GM10248 (cell line): ENCODE measurements at places on chromosomes 7 and 10.

GRCh38 chr10:79376078-79376628 is 28.9 kb downstream of the PPIF start:
- DNase-seq = no peak

DNA sequence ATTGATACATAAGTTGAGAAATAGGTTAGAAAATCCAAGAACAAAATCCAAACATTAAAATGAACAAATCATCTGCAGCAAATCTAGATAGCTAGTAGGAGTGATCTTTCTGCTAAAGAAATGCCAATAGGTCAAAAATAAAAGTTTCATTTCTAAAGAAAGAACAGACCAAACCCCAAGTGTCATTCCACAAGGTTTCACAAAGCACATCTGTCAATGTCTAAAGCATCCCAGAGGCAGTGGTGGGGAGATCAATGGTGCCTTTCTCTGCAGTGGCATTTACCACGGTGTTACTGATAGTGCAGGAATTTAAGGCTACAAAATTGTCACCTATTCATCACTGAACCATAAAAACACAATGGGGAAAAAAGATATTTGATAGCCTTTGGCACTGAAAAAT is 147.9 kb downstream of the PARD3 start:
- DNase-seq = no peak

DNA sequence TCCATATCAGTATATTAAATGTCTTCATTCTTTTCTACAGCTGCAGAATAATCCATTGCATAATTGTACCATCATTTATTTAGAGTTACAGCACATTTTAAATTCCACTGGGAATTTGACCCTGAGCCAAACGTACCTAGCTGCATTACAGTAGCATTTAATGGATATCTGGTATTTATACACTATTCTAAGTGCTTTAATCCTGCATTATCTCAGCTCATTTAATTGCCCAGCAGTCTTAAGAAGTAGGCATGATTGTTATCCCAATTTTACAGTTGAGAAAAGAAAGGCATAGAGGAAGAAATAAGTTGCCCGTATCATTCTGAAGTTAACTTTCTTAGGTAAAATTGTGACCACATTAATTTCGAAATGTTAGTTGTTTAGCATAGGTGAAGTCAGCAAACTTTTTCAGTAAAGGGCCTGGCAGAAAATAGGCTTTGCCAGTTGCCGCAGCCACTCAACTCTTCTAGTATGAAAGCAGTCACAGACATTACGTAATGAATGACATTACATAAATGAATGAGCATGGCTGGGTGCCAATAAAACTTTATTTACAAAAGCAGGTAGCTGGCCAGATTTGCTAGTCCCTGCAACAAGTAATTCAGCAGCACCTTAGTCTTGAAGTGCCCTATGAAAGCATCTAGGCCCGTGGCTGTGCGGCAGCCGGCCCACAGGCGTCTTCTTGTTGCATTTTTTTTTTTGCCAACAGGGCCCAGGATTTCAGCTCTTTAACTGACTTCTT is 30.0 kb downstream of the GUSB start:
- DNase-seq = no peak

DNA sequence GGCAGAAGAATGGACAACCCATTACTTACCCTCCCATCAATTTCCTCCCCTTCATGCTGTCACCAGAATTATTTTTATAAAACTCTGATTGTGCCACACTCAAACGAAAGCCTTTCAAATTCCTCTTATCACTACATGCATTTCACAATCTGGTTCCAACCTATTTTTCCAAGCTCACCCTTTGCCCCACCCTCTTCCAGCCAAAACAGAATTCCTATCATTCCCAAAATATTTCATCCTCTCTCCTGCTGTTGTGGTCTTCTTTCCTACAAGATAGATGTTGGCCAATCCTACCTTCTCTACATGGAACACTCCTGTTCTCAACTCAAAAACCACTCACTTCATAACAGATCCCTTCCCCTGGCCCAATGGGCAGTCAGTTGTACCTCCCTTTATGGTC is 111.5 kb downstream of the ELAPOR2 start:
- no peak for DNase-seq

GRCh38 chr10:126240483-126240882 is 147.8 kb downstream of the ADAM12 start:
- no peak for DNase-seq
